ENCODE measurements at places on chromosomes 7 and 10.

GRCh38 chr10:6145166-6145987 lies 56.5 kb downstream of the RBM17 start:
- no peak for DNase-seq

- DNase-seq, result no peak
Observed at GRCh38 chr10:10996966-10997620, 20.6 kb upstream of the CELF2 start.

- DNase-seq, result peak; percentile 61
Observed at GRCh38 chr10:6445671-6446316, 134.3 kb downstream of the PRKCQ start.

- DNase-seq, result no peak
Observed at GRCh38 chr10:113891476-113891875, 37.0 kb downstream of the NHLRC2 start.

DNA sequence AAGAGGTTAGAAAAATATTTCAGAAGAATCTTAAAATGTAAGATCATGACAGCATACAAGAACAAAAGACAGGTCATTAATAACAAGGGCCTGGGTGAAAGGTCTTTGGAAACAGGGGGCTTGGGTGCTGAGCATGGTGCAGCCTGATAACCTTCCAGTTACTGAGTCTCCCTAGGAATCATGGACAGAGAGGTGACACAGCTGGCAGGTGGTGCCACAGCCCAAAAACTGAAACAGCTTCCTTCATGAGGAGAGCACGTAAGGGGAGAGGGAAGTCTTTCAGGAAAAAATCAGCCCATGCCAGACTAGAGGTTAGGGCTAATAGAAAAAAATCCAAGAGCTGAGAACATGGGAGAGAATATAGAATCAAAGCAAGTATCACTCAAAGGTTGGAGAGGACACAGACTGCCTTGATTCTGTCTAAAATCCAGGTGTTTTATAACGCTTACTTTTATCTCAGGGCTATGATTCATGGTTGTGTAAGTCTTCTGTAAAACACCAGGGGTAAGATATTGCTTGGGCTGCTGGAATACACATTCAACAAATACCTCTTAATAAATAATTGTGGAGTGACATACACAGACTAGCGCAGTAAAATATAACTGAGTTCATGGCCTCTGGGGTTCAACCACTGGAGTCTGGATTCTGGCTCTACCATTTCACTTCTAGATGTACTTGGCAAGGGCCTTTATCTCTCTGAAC lies 88.1 kb downstream of the SEMA3C start:
- no peak for DNase-seq

DNA sequence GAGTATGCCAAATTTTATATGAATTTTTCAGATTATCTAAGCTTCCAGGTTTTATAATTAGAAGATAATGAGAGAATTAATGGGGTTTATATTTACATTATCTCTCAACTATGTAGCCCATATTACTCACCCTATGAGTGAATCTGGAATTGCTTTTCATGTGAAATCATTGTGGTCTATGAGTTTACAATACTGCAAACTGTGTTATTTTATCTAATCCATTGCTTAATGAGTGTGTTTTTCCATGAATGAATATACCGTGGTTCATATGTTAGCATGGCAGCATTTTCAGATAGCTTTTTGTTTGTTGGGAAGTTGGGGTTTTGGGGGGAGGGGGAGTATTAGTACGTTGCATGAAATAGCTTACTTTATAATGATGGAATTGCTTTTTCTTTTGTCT lies 44.5 kb downstream of the FGFBP3 start:
- DNase-seq, result no peak

- DNase-seq, result no peak
Observed at GRCh38 chr7:40824461-40824860, 689.7 kb downstream of the SUGCT start.

GRCh38 chr10:33664070-33664469 lies 329.6 kb upstream of the NRP1 start:
- no peak for DNase-seq

DNA sequence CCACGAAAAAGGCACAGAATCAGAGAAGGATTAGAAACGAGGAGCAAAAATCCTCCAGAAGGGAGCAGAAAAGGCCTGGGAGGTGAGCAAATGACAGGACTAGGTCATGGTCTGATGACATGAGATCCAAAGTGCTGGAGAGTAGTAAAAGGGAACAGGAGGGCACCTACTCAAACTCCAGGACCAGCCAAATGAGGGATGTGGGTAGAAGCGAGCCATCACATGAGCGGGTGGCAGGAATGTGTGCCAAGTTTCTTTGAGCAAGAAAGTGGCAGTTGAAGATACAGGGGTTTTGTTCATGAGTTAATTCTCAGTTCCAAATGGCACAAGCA lies 112.6 kb downstream of the RNF32 start:
- no peak for DNase-seq

DNA sequence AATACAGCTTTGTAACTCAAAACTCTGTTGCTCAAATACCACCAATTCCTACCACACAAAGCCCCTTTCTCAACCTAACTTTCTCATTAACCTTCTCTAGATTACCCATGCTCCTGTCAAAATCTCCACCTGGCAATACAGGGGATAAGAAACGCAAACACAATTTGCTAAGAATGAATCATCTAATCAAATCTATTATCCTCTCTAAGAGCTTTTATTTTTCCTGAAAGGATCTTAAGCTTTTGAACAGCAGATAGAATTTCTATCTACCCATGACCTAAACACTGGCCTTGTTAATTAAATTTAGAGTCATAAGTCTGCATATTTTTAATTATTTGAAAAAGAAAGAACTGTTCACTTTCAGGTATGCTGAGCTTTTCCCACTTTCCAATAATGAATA lies 98.3 kb downstream of the HBP1 start:
- DNase-seq, result no peak

DNA sequence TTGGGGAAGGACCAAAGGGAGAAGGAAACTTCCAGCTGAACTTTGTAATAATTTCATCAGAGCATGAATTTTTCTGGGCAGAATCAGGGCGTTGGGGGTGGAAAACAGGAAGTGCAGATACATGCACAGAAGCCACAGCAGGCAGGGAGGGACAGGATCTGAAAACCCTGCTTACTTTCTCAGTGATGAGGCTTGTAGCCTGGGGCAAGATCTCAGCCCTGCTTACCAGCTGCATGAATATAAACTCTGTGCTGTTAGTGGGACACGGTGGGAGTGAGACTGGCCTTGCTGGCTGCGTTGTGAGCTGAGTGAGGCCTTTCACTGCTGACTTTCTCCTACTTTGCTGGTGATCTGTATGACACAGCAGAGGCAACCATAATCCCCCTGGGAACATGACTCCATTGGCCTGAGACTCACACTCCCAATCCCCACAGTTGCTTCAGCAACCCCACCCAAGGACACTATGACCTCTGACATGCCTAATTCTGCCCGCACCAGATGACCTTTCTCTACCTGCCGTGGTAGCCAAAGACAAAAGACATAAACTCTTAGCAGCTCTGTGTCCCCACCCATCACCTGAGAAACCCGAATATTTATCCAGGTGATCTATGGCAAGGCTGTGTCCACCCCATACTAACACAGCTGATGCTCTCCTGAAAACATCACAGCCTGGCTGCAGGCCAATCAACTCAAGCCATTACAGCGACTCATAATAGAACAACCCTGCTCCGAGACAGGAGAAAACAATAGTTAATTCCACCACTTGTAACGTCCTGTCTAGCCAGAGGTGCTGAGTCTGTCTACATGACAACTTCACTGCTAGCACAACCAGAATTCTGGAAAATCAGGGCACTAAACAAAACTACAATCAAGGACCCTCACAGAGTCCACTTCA lies 190.7 kb upstream of the CHRM2 start:
- no peak for DNase-seq

DNA sequence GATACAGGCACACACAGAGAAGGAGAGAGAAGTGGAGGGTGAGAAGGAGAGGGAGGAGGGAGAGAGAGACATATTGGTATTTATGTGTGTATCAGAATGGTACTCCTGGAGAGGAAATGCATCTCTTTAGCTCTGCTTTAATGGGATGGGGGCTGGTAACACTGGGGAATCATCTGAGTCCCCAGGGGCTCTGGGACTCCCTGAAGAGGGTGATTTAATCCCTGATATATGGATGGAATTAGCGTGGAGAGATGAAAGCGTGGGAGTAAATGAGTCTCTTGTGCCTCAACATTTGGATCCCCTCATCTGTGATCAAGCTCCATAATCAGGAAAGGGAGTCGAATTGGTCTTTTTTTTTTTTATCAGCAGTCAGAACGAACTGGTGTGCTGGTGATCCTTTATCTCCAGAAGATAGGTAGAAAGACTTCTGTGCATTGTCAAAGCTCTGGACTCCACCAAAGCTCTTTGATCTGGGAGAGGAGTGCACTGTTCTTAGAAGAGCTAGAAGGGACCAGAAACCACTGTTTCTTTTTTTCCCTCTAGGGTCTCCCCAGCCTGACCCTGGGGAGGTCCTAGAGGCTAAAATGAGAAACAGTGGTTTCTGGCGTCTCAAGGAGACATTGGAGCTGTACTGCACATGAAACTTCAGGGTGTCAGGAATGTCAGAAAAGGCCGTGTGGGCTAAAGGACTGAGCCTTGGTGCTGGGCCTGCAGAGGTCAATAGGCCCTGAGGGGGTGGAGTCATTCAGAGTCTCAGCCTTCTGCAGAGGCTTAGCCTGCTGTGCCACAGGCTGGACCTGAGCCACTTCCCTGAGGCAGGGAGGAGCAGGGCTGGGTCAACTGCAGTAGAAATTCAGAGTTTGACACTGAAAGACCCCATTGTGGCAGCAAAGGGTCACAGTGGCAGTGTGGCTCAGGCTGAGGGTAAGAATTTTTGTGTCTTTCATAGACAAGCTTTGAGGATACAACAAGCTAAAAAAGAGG lies 234.4 kb upstream of the SLC26A5 start:
- DNase-seq, result no peak

GRCh38 chr7:22859641-22860290 lies 37.1 kb upstream of the TOMM7 start:
- DNase-seq, result no peak

GRCh38 chr10:22252224-22252800 lies 34.5 kb upstream of the EBLN1 start:
- DNase-seq, result peak; percentile 50

DNA sequence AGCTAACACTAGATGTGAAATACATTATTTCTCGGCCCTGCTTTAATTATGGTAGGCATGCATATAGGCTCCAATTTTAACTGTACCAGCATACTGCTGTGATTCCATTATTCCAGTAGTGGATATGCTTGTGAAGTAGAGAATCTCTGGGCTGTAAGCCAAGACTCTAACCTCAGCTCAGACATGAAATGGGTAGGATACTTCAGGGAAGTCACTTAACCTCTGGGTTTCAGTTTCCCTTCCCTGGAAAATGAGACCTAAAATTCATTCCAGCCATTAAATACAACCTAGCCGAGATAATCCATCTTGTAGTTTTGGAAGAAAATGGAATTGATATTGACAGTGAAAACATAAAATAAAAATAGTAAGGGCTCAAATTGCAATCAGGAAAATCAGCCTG lies 59.6 kb upstream of the TRIL start:
- no peak for DNase-seq

GRCh38 chr10:110459600-110459999 lies 38.1 kb upstream of the DUSP5 start:
- DNase-seq, result no peak

DNA sequence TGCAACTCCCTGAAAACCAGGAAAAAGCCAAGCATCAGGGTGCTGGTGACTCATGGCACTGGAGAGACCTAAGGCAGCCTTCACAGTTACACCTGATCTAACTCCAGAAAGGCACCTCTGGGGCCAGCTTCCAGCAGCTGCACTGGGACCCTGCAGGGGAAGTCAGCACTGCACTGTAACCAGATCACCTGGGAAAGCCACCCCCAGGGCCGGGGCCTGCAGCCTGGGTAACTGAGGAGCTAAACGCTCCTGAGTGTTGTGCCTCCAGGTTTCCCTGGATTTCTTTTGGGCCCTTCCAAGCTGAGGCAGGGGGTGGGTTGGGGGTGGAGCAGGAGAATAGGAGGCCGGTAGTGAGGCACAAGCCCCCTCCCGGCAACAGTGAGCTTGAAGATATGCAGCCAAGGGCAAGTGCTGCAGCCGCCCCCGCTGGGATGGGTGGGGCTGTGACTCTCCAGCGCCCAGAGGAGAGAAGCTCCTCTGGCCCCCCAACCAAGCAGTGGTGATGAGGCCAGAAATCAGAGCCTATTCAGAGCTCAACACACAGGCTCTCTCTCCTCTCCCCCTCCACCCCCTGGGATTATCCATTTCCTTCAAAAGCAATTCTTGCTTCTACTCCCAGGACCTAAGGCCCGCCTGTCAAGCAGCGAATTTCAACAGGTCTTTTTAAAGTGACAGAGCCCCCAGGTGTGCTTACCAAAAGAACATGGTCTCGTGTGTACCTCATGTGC lies 2.6 kb downstream of the CXCL12 start:
- no peak for DNase-seq

DNA sequence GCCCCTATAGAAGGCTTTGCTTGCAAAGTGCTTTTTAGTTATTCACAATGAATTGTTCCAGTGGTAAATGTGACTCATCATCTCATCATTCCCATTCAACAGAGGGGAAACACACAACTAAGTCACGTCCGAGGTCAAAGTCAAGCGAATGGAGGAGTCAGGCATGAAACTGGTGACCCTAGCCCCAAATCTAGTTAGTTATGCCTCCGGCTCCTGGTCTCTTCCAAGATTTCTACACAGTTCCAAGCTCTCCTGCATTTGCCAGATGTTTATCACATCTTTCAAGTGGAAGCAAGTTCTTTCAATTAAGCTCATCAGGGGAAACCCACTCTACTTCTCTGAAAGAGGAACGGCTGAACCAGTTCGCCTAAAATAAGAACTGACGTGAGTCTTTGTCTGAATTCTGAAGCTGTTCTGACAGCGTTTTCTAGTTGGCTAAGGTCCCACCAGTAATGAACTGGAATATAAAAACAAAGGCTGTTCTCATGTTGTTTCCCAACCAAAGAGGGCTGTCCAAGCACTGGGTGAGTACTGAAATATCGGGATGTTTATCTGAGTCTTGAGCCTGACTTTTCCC lies 140.9 kb upstream of the NRBF2 start:
- no peak for DNase-seq

DNA sequence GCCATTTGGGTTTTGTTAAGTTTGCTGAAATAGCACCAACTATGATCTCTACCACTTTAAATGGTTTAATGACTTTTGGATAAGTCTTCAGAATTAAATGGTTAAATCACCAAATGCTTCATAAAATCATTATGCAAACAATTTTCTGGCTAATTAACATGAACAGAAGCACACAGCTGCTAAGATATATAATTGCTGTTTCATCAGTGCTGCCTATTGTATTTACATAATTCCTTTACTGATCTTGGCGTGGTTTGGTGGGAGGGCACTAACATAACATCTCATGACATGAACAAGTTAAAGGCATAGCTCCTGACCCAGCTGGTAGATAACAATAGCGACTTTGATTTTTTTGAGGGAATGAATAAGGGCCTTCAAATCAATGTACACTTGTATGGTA lies 94.1 kb downstream of the FZD1 start:
- no peak for DNase-seq

- no peak for DNase-seq
Observed at GRCh38 chr10:3774018-3774813, 10.8 kb downstream of the KLF6 start.

GRCh38 chr7:96686305-96686704 lies 23.3 kb downstream of the SEM1 start:
- no peak for DNase-seq

GRCh38 chr10:61357687-61358086 lies 95.5 kb downstream of the TMEM26 start:
- no peak for DNase-seq
